Coronary artery (tissue), 2 donors: ENCODE measurements at places on chromosomes 5 and 9.

GRCh38 chr5:124289130-124289529 is 457.3 kb downstream of the ZNF608 start:
- no peak for DNase-seq

GRCh38 chr9:106576232-106576760 is 286.7 kb upstream of the ZNF462 start:
- DNase-seq: no peak

GRCh38 chr5:58760222-58760621 is 177.3 kb downstream of the RAB3C start:
- no peak for DNase-seq

GRCh38 chr5:59562756-59563389 is 330.7 kb downstream of the PDE4D start:
- DNase-seq: no peak

DNA sequence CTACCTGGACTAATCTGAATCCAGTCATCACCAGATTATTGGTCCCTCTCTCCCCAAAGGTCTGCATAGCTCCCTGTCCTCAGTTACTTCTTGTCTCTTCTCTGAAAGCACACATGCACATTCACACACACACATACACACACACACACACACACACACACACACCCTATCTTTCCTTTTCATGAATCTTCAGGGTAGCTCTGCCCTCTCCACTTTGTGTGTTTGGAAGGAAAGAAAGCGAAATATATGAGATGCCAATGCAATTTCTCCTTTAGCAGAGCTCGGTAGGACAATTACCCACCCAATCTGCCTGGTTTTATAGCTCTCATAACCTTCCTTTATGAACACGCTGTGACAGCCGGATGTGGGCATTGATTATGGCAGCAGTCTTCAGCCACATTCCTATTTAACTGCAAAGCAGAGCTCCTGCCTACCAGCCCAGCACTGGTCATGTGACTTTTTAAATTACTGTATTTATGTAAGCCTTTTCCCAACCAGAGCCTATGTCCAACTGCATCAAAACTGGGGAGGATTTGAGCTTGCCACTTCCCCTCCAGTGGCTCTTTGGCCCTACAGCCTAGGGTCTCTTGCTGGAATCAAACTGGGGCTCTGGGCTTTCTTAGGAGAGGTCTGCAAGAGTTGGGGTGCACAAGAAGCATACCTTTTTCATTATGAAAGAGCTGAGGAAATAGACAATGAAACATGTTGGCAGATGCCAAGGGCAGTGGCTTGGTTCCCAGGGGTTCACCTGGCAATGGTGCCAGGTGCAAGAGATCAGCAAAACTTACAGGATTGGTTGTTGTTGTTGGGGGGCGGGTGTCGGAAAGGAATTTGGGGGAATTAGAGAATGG is 20.8 kb upstream of the MATR3 start:
- no peak for DNase-seq

- no peak for DNase-seq
Observed at GRCh38 chr5:60195551-60195950, 302.0 kb upstream of the PDE4D start.

GRCh38 chr9:94577036-94577435 is 16.6 kb downstream of the FBP2 start:
- DNase-seq: no peak

DNA sequence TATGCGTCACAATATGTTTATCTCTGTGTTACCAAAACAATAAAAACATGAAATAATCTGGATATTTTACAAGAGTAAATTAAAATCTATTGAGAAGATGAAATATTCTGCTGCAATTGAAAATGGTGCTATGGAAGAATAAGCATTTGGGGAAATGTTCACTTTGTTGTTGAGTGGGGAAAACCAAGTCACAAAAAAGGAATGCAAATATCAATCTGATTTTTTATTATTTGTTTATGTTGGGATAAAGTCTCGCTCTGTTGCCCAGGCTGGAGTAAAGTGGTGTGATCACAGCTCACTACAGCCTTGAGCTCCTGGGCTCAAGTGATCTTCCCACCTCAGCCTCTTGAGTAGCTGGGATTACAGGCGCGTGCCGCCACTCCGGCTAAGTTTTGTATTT is 8.6 kb upstream of the F2RL1 start:
- DNase-seq: no peak

DNA sequence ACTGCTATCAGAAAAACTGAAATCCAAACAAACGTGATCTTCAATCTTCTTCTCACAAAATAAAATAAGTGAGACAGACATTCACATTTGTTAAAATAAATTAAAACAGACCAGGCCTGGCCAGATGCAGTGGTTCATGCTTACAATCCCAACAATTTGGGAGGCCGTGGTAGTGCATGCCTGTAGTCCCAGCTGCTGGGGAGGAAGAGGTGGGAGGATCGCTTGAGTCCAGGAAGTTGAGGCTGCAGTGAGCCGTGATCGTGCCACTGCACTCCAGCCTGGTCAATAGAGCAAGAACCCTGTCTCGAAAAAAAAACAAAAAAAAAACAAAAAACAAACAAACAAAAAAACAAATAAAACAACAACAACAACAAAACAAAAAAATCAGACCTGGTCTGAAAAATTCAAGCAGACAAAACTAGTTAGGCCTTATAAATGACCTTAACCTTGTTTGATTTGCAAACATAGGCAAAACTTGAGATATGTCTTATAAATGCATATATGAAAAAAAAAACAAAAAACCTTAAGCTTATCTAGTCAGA is 10.8 kb downstream of the MAPKAP1 start:
- DNase-seq: no peak

- DNase-seq: no peak
Observed at GRCh38 chr9:74330487-74331214, 166.5 kb upstream of the RORB start.

GRCh38 chr9:127049044-127049443 is 73.4 kb downstream of the ANGPTL2 start:
- DNase-seq: no peak

DNA sequence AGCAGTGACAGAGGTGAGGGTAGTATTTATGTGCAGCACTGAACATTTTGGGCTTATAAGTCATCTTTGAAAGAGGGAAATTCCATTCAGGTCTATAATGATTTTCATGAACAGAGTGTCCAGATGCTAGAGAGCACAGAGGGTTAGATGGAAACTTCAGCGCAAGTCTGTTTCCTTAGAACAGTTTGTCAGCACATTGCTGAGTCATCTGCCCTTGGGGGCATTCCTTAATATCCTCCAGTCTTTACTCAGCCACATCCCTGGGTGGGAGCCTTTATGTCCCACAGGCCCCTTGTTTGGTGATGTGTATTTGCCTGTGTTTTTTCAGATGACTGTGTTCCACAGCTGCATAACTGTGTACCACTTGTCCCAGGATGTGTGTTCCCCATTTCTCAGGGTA is 138.5 kb upstream of the S1PR3 start:
- no peak for DNase-seq

DNA sequence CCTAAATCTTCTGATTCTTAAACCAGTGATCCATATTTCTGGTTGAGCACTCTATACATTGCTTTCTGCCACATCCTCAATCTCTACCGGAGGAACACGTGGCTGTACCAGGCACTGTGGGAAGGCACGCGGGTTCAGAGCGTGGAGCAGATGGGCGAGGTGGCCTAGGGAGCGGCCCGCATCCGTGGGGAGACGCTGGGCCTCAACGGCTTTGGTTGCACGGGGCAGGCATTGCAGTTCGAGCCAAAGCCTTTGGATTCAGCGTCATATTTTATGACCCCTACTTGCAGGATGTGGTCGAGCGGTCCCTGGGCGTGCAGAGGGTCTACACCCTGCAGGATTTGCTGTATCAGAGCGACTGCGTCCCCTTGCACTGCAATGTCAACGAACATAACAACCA is 197.2 kb upstream of the RGMB start:
- no peak for DNase-seq

DNA sequence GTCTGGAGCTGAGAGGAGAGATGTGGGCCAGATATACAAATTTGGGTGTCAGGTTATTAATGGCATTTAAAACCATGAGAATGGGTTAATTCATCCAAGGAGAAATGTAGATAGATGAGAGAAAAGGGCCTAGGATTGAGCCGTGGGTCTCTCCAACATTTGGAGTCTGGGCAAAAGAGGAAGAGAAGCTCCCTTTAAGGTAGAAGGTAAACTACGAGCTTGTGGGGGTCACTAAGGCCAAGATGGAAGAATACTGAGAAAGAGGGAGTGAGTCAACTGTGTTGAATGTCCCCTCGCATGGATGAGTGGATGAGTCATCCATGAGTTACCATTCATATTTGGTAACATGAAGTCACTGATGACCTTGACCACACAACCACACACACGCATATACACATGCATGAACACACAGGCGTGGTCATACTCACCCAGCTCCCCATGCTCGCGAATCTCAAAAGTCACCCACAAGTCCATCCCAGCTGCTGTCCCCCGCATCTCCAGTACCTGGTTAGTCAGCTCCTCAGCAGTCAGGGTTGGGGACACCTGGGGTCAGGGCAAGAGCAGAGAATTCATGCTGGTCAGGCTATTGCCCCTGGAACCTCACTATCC is 6.8 kb upstream of the FCHSD1 start:
- no peak for DNase-seq

- no peak for DNase-seq
Observed at GRCh38 chr9:132249123-132249522, 87.3 kb downstream of the NTNG2 start.

- DNase-seq: no peak
Observed at GRCh38 chr9:113380869-113381378, 4.1 kb upstream of the HDHD3 start.

DNA sequence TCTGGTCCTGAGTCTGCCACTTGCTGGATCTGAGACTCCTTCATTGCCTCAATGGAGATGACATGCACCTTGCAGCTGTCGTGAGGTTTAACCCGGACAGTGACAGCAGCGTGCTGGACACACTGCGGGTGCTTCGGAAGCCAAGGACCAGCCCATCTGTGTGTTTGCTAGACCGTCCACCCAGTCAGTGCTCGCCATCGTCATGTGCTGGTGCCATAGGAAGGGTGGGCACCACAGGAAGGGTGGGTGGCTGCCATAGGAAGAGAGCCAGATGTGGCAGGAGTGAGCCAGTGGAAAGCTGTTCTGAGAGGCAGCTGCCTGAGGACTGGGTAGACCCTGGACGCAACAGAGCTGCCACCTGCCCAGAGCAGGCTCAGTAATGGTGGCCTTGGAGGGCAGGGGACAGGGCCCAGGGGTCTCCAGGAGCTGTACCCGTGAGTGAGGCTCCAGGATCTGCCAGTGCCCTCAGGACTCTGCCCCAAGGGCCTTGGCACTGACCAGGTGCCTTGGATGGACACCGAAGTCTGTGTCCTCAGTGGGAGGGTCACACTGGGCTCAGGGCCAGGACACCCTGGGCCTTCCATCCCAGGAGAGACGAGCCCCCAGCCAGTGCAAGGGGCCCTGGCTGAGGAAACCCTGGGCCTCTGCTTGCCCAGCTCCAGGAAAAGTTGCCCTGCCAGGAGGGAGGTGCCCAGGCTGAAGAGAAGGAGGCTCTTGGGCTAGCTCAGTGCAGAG is 21.8 kb downstream of the FLT4 start:
- DNase-seq: no peak

DNA sequence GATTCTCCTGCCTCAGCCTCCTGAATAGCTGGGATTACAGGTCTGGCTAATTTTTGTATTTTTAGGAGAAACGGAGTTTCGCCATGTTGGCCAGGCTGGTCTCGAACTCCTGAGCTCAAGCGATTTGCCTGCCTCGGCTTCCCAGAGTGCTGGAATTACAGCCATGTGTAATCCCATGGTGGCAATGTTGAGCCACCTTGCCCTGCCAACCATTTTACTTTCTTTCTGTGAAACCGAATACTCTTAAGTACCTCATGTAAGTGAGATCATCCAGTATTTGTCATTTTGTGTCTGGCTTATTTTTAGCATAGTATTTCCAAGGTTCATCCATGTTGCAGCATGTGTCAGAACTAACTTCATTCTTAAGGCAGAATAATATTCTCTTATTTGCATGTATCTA is 8.2 kb downstream of the PRRC2B start:
- no peak for DNase-seq

DNA sequence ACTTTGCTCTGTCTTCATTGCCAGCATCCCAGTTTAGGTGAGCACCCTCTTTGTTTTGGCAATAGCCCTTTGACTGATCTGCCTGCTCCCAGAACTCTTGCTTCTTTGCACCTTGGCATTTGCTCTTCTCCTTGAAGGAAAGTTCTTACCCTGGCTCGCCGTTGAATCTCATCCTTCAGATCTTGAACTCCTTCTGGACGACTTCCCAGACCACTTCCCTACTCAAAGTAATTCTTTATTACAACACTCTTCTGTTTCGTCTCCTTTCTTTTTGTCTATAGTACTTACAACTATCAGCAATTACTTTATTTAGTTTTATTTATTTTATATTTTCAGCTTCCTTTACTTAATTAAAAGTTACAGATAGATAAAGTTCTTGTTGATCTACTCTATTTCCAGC is 1510.1 kb downstream of the MAT2B start:
- no peak for DNase-seq

DNA sequence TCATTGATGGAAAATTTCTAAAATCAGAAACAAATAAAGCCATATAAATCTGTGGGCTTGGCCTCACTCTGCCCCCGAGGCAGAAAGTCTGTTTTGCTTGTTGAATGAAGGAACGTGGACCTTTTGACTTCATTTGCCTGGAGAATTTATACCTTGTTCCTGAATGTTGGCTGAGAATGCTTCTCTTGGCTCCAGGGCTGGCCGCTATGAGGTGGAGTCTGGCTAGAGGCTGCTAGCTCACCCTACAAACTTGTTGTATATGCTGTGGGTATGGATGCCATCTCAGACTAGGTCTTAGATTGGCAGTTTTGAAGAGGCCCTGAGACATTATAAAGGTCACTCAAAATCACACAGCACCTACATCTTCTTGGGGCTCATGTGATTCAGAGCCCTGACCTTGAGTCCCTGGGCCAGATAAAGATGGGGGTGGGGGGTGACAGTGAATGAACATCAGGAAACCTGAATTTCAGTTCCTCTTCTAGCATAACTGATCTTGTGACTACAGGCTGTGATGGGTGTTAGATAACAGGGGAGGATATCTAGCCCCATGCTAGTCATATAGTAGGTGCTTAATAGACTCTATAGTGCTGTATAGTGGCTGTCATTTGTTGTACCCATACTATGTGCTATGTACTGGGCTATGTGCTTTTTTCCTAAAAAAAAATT is 2.8 kb downstream of the GM2A start:
- no peak for DNase-seq

- no peak for DNase-seq
Observed at GRCh38 chr5:91794856-91795548, 411.9 kb upstream of the ARRDC3 start.

GRCh38 chr5:58240322-58240721 is 219.6 kb downstream of the PLK2 start:
- no peak for DNase-seq
